ENCODE measurements at places on chromosomes 6 and 20.
A peak's percentile ranks its signal among the peaks of the same experiment; 100 is the strongest.

DNA sequence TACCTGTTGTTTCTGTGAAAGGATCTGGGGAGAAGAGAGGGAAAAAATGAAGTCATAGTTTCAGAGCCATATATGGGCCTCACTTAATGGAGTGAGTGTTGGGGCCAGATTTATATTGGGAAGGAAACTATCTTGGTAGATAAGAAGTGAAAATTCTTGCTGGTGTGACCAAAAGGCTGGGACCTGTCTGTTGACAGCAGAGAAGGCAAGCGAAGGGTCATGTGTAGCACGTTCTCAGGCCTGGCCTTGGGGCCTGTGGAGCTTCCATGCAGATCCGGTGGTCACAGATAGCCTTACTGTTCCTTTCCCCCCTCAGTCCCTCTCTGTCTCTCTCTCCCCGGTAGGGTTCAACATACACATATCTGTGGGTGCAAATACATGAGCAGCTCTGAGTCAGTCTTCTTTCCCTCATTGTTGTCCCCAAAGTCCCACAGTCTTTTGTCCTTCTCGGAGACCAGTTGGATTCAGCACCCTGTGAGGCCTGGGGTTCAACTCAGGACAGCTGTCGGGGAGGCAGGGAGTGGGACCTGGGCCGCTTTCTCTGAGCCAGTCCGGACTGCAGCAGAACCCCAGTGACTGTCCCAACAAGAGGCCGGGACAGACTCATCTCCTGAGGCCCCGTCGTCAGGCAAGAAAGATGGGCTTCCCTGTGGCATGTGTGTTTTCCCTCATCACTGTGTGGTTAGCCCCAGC lies 34.6 kb downstream of the PPP1R14C start:
- DNase-seq = no peak

- no peak for DNase-seq
Measured at GRCh38 chr20:1871807-1872458, 23.3 kb upstream of the SIRPA start.

DNA sequence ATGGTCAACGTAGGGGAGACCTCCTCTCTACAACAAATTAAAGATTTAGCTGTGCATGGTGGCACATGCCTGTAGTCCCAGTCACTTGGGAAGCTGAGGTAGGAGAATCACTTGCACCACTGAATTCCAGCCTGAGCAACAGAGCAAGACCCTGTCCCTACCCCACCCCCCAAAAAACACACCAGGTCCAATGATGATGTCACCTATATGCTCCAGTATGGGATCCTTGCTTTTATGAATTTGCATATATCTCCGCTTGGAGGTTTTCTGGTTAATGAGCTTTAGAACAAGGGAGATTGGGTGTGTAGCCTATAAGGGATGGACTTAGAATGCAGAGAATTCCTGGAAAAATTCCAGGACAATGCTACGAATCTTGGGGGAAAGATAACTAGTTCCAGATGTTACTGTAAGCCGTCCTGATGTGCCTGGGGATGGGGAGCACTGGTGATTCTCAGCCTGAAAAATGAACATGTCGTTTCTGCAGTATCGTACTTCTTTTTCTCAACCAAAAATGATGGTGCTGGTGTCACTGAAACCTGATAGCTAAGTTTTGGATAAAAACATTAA lies 61.1 kb downstream of the ZBTB2 start:
- no peak for DNase-seq

DNA sequence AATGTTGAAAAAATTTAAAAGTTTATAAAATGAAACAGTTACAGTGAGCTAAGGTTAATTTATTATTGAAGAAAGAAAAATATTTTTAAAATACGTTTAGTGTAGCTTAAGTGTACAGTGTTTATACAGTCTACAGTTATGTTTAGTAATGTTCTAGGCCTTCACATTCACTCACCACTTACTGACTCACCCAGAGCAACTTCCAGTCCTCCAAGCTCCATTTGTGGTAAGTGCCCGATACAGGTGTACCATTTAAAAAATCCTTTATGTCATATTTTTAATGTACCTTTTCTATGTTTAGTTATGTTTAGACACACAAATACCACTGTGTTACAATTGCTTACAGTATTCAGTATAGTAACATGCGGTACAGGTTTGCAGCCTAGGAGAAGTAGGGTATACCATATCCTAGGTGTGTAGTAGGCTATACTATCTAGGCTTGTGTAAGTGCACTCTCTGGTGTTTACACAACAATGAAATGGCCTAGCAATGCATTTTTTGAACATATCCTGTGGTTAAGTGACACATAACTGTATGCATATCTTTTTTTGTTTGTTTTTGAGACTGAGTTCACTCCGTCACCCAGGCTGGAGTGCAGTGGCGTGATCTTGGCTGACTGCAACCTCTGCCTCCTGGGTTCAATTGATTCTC lies 26.3 kb downstream of the FLRT3 start:
- no peak for DNase-seq

GRCh38 chr6:41651246-41651961 lies 13.1 kb downstream of the MDFI start:
- DNase-seq = no peak

DNA sequence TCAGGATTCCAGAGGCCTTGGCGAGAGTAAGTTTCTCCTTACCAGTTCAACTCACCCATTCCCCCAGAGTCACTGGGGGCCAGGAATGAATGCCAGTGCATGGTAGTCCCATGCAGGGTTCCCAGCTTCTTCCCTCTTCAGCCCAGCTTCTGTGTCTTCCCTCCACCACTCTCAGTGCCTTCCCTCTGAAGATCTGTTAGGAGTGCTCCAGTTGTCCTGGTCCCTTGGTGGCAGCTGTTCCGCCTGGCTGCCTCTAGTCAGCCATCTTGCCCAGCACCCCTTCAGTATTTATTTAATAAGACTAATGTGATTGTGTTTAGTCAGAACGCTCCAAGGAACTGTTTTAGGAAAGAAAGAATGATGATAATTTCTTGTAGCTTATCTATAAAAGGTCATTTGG lies 23.1 kb downstream of the FIG4 start:
- DNase-seq = no peak

DNA sequence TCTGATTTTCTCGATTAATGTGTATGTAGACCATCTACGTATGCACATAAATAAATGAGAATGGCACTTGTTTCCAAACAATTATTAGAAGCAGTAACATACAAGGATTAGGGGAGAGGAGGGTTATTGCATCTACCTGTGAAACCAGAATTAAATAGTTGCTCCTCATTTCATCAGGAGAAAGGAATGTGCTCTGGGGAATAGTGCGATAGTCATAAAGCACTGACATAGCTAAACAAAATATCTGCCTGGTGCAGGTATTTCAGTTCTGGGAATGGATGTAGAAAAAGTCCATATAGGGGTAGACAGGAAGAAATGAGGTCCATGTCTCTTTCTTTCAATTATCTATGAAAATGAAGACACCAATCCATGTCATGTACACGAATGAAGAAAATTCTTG lies 1.6 kb upstream of the ID4 start:
- no peak for DNase-seq

DNA sequence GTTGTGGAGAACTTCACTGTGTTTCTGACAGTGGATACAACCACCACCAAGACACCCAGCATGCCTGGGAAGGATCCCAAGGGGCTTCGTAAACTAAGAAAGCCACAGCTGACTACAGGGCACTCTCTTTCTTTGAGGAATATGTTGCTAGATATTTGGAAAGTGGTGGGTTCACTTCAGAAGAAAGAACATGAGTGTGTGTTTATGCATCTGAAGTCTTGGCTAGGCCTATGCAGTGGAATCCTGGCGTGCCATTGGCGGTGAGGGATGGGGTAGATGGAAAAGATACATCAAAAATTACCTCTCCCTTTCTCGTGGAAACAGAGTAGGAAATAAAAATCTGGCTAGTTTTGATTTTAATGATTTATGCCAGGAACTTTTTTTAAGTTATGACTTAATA lies 187.7 kb downstream of the PDE7B start:
- DNase-seq = no peak

DNA sequence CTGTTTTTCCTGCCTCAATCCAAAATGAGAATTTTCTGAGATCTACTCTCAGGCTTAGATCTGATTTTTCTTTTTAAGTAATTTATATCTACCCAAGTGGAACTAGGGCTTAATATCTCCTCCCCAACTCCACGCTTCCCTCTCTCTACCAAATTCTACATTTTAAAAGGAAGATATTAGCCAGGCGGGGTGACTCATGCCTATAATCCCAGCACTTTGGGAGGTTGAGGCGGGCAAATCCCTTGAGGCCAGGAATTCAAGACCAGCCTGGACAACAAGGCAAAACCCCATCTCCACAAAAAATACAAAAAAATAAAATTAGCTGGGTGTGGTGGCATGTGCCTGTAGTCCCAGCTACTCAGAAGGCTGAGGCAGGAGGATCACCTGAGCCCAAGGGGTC lies 61.0 kb downstream of the MTFR2 start:
- DNase-seq = no peak

GRCh38 chr20:24770628-24771541 lies 178.2 kb upstream of the CST7 start:
- no peak for DNase-seq

GRCh38 chr20:50788045-50788991 lies 6.5 kb upstream of the BCAS4 start:
- peak; percentile 35 for DNase-seq

GRCh38 chr20:58822748-58823730 lies 27.7 kb downstream of the GNAS-AS1 start:
- no peak for DNase-seq

- no peak for DNase-seq
Measured at GRCh38 chr6:107818272-107818671, 5.8 kb downstream of the SCML4 start.

- DNase-seq = no peak
Measured at GRCh38 chr6:71077655-71078054, 120.8 kb upstream of the B3GAT2 start.

GRCh38 chr6:42195415-42195814 lies 659 bp upstream of the GUCA1B start:
- DNase-seq = no peak

DNA sequence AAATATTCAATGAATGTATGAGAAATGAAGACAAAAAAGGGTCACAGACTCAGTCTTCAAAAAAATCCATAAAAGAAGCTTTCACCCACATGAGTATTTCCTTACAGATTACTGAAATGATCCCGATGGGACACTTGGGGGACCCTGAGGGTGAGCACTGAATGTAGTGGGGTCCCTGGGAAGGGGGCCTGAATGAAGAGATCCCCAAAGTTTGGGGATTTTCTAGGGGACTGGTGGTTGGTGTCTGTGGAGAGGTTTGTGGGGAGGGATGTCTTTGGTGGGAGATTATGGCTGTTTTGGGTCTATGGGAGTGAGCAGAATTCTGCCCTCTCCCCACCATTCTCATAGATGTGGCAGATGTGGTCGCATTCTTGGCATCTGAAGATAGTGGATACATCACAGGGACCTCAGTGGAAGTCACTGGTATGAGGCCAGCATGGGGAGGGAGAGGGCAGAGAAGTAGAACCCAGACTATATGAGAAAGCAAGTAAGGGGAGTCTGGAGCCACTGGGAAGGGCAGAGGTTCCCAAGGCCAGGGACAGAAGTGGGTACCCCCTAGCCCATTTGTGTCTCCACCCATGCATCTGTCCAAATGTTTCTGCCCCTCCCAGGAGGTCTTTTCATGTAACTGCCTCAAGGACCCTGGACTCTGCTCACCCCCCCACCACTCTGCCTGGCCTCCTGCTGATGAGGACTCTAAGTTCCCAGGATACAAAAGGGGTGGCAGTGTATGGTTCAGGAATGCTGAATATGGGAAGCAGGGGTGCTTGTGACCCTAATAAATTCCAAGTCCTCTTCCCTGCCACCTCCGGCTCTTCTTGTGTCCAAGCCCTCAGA lies 1.8 kb downstream of the HSD17B8 start:
- DNase-seq = no peak

DNA sequence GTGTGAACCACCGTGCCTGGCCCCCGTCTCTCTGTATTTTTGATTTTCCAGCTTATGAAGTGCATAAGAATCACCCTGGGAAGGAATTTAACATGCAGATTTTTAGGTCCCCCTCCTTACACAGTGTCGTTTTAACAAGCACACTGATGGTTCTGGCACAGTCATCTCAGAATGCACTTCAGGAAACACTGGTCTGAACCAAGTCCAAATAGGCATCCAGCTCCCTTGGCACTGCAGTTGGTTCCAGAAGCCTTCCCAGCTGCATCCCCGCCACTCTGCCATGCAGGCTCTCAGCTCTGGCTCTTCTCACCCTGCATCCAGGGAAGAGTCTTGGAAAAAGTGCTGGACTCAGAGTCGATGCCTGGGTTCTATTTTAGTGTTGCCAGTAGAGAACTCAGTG lies 20.1 kb downstream of the RIPOR2 start:
- DNase-seq = no peak

DNA sequence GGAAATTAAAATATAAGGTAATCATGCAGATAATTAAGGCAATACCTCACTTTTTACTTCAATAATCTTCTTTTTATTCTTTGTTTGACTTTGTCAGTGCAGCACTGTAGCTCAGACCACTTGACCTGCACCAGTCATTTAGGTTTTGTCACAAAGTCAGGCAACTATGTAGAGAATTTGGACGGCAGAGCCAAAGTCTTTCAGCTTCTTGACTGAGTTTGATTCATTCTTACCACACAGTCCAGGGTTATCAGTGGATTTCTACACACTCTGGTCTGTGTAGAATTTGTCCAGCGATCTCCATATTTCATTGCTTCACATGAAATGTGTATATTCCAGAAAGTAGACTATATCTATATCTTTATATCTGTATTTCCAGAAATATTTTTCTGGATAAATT lies 107.3 kb downstream of the TFAP2B start:
- no peak for DNase-seq

GRCh38 chr6:34027445-34027936 lies 118.4 kb downstream of the GRM4 start:
- DNase-seq = peak; percentile 74

DNA sequence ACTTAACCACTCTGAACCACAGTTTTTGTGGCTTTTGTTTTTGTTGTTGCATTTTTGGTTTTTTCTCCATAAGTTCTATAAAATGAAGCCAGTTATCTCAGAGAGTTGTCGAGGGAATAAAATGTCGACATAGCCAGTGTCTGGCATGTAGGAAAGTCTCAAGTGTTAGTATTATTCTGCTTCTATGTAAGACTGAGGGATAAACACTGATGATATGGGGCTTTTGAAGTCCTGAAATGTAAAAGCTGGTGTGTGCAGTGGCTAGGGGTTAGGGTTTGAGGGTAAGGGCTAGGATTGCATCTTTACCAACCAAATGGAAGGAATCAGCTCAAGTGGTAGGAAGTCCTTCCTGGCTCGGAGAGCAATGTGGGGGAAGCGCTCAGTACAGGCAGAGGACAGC lies 59.2 kb downstream of the DAAM2 start:
- DNase-seq = no peak

DNA sequence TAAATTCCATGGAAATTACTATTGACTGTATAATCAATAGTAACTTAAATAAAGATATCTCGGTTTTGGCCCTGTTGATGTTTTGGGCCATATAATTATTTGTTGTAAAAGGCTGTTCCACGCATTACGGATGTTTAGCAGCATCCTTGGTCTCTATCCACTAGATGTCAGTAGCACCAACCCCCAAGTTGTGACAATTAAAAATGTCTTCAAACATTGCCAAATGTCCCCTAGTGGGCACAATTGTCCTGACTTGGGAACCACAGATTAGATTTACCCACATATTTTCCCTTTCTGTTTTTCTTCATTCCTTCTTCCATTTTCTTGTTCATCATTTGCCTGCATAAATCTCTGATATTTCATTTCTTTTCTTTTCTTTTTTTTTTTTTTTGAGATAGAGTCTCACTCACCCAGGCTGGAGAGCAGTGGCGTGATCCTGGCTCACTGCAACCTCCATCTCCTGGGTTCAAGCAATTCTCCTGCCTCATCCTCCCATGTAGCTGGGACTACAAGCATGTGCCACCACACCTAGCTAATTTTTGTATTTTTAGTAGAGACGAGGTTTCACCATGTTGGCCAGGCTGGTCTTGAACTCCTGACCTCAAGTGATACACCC lies 13.6 kb upstream of the WFDC8 start:
- peak; percentile 39 for DNase-seq

Measured in HEK293T (cell line).